GM23338 (cell line): ENCODE measurements at places on chromosomes 2 and 18. TPM values are rescaled to one million over a fixed set of nuclear protein-coding genes. Genes with fewer than 3 reads are reported as not detected.

Gene MRPL30
- total RNA-seq, result 46.4 and 51.4 TPM in 2 replicates

Gene LYG1
- total RNA-seq, result 0.35 TPM in 1 of 2 replicates, not detected in the other

Gene NLRC4
- not detected in 2 replicates for total RNA-seq

GRCh38 chr2:181095486-181095885 is 115.1 kb downstream of the UBE2E3 start:
- DNase-seq, result no peak

DNA sequence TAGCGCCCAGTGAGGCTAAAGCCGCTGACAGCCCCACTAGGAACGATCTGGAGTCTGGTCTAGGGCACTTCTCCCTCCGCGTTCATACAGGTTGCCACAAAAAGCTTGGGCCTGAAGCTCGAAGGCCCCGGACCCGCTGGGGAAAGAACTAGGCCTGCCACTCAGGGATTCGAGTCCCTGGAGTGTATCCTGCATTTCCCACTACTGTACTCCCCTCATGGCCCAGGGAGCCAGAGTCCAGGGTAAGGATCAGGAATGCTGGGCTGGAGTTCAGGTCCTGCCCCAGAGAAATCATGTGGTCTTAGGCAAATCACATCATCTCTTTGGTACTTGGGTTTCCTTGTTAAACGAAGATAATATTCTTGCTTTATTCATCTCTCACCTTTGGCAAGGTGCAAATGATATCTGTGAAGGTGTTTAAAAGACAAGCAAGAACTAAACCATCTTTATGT is 1.4 kb upstream of the ZFP36L2 start:
- DNase-seq, result no peak

DNA sequence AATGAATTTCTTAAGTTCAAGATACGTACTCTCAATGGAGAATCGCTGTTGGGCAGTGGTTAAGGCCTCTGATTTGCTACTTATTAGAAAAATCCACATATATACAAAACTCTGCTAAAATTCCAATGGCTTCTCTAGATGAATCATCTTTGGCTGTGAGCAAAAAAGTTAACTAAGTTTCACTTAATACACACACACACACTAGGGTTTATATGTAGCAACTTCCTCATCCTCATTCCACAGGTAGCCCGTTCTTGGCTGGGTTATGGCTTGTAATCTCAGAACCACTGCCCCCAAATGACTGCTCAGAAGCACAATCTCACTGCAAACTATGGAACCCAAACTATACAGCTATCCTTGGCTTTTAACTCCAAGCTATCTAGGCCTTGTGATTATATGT is 99.7 kb downstream of the SMAD2 start:
- DNase-seq, result no peak

DNA sequence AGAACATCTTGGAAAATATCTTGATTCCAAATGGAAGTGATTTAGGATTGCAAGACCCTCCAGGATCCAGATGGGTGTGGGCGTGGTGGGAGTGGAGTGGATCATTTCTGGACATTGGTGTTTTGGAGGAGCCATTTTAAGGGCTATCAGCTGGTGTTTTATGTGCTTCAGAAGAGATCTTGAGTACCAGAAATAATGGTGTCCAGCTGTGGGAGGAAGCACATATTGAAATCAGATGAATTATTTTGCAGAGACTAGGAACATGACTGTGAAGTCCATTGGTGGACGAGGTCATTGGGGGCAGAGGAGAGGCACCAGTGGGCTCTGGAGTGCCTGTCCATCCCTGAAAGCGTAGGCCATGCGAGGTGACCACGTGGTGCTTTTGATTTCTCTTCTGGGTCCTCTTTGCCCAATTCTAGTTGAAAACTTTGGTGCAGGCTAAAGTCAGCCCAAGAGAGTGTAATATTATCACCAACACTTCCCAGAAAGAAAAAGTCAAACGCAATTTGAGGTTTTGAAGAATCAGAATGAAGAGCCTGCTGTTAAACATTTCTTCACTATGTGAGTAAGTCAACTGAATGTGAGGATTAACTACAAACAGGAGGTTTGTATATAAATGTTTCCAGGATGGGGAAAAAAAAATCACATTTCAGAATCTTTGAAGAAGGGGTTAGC is 31.6 kb downstream of the RNF144A start:
- DNase-seq, result no peak

DNA sequence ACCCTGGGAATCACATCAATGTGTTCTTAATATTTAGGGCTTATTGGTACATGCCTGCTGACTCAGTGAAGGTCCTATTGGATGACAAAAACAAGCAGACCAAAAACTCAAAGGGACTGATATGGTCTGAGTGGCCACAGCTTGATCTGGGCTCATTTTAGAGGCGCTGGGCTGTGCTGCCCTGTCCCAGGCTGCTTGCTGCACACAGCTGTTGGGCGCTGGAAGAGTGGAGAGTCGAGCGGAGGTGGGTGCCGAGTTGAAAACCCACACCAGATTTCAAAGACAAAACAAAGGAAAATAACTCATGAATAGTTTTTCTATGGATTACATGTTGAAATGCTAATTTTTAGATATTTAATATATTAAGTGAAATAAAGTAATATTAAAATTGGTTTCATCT is 68.5 kb downstream of the LONRF2 start:
- DNase-seq, result no peak

DNA sequence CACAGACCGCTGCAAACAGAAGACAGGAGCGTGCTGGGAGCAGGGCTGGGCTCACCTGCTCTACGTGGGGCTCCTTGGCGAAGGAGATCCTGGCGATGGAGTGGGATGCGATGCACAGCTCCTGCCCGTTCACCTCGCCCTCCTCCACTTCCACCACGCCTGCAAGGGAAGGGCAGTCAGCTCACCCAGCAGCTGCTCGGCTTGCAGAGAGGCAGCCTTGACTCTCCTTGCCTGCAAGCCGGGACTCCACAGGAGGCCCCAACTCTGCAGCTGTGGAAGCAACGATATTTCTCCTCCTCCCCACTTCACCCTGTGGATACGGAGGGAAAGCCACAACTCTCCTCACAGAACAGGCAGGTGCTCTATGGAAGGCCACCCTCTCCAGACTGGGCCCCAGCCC is 35.1 kb downstream of the THAP4 start:
- DNase-seq, result no peak
